A549 treated with dexamethasone at 1 μM for 4 hours (cell line): ENCODE measurements at places on chromosomes 16 and 17. TPM values are rescaled to one million over a fixed set of nuclear protein-coding genes. Genes with fewer than 3 reads are reported as not detected.

ITGAD gene
- total RNA-seq: 0.02 to 0.10 TPM (median 0.05 TPM) in 4 of 5 replicates, not detected in the other

TBC1D3K gene
- not detected in 5 replicates for total RNA-seq

MEIOB gene
- 1.0 to 1.7 TPM (median 1.3 TPM) in 5 replicates for total RNA-seq

CLEC18C gene
- total RNA-seq: 0.02 to 0.13 TPM (median 0.08 TPM) in 4 of 5 replicates, not detected in the other

TMEM231 gene
- total RNA-seq: 7.4 to 9.2 TPM (median 8.7 TPM) in 5 replicates

KCNJ2 gene
- 0.03 to 0.11 TPM (median 0.06 TPM) in 5 replicates for total RNA-seq

SEPHS2 gene
- total RNA-seq: 43.0 to 47.1 TPM (median 44.3 TPM) in 5 replicates

RUSF1 gene
- total RNA-seq: 37.6 to 54.0 TPM (median 50.3 TPM) in 5 replicates

CDK5R1 gene
- total RNA-seq: 5.7 to 7.7 TPM (median 6.8 TPM) in 5 replicates

CFAP119 gene
- total RNA-seq: 3.1 to 8.7 TPM (median 7.5 TPM) in 5 replicates

GUCY2D gene
- total RNA-seq: 0.18 to 0.78 TPM (median 0.33 TPM) in 5 replicates

EPOP gene
- total RNA-seq: 10.8 to 13.3 TPM (median 12.0 TPM) in 5 replicates

EME1 gene
- 13.3 to 14.6 TPM (median 14.3 TPM) in 5 replicates for total RNA-seq

SLC16A11 gene
- total RNA-seq: 0.15 TPM in 1 of 5 replicates, not detected in the others

HAP1 gene
- total RNA-seq: 0.85 to 2.0 TPM (median 1.2 TPM) in 5 replicates

NSF gene
- 17.2 to 22.0 TPM (median 21.0 TPM) in 5 replicates for total RNA-seq

FASN gene
- total RNA-seq: 86.5 to 156 TPM (median 150 TPM) in 5 replicates

KRTAP16-1 gene
- not detected in 5 replicates for total RNA-seq

PRSS53 gene
- total RNA-seq: 0.64 to 2.0 TPM (median 1.1 TPM) in 5 replicates

COL1A1 gene
- total RNA-seq: 5.8 to 11.3 TPM (median 9.0 TPM) in 5 replicates

MYH11 gene
- total RNA-seq: 0.02 to 0.10 TPM (median 0.09 TPM) in 4 of 5 replicates, not detected in the other

SOX8 gene
- 2.2 to 4.2 TPM (median 3.6 TPM) in 5 replicates for total RNA-seq
